ENCODE measurements at places on chromosomes 16 and 17.

- no peak for DNase-seq
Measured at GRCh38 chr17:27354491-27355081, 60.7 kb downstream of the WSB1 start.

DNA sequence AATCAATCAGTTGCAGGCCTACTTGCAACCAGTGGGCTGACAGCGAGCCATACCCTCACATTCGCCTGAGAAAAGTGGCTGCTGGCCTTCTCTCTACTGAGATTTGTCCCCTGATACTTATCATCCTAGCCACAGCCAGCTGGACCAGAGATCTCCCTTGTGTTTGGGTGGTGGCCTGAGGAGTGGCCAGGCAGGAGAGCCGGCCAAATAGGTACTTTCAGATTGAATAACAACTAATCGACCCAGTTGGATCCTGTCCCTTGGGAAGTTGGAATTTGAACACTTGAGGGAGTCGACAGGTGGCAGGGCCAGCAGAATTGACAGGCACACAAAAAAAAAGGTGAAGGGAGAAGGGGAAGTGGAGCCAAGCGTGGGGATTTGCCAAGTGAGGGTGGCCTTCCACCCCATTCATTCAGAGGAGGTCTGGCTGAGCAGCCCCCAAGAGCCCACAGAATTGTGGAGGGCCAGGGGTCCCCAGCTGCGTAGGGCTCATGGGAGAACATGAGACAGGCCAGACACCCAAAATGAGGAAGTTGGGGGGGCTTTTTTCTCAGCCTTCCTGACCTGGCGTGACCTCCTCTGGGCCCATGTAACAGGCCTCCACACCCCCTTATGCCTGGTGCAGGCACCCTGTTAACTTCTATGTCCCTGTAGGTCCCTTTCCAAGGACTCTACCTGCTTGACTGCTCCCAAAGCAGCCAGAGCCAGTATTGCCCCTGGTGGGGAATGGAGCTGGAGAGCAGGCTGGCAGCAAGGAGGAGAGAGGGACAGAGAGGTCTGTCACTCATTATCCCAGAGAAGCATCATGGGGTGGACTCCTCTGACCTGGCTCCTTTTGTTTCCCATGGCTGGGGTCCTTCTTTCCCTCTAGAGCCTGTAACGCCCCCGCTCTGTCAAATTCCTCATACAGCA is 2.9 kb upstream of the RANGRF start:
- DNase-seq = no peak

GRCh38 chr17:76160896-76161528 is 20.0 kb upstream of the FOXJ1 start:
- DNase-seq = no peak

DNA sequence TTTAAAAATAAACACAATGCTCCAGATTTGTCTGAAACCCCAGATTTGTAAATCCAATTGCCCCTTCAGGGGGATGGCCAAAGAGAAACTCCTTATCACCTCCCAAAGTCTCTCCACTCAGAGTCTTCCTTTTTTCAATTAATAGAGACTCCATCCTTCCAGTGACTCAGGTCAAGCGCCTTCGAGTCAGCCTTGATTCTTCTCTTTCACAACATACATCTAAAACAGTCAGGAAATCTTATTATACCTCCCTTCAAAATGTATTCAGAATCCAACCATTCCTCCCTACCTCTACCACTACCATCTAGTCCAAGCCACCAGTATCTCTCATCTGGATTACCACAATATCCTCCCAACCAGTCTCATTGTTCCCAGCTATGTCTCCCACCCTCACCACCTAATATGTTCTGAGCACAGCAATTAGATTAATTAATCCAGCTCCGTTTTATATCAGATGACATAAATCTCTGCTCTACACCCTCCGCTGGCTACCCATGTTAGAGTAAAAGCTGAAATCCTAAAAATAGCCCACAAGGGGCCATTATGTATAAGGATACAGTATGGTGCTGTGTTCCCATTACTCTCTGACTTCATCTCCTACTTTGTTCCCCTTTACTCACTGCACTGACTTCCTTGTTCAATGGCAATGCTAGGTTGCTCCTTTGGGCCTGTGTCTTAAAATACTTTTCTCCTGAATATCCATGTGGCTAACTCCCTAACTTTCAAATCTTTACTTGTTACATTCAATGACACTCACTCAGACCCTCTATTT is 11.8 kb downstream of the SIAH1 start:
- DNase-seq = no peak

DNA sequence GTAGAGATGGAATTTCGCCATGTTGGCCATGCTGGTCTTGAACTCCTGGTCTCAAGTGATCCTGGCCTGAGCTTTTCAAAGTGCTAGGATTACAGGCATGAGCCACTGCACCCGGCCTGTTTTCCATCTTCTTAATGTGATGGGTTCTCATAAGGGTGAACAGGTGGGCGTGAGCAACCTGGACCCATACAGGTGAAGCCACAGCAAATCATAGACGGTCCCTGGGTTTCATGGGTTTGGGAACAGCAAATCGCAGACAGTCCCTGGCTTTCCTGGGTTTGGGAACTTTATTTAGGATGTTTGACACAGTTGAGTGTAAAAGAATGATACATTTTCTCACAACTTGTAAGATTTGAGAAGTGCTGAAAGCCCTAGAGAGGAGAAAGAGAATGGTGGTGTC is 12.9 kb upstream of the MEIOB start:
- no peak for DNase-seq

GRCh38 chr16:2842340-2843000 is 12.4 kb downstream of the ZG16B start:
- no peak for DNase-seq

GRCh38 chr16:84999857-85000480 is 11.4 kb downstream of the ZDHHC7 start:
- no peak for DNase-seq

- DNase-seq = no peak
Measured at GRCh38 chr17:79960788-79961522, 74.7 kb downstream of the TBC1D16 start.

GRCh38 chr16:59111280-59111679 is 377.2 kb upstream of the GOT2 start:
- DNase-seq = no peak

- no peak for DNase-seq
Measured at GRCh38 chr16:27853651-27854050, 209.9 kb downstream of the GSG1L start.

- DNase-seq = no peak
Measured at GRCh38 chr17:17766077-17766743, 70.6 kb downstream of the SREBF1 start.

DNA sequence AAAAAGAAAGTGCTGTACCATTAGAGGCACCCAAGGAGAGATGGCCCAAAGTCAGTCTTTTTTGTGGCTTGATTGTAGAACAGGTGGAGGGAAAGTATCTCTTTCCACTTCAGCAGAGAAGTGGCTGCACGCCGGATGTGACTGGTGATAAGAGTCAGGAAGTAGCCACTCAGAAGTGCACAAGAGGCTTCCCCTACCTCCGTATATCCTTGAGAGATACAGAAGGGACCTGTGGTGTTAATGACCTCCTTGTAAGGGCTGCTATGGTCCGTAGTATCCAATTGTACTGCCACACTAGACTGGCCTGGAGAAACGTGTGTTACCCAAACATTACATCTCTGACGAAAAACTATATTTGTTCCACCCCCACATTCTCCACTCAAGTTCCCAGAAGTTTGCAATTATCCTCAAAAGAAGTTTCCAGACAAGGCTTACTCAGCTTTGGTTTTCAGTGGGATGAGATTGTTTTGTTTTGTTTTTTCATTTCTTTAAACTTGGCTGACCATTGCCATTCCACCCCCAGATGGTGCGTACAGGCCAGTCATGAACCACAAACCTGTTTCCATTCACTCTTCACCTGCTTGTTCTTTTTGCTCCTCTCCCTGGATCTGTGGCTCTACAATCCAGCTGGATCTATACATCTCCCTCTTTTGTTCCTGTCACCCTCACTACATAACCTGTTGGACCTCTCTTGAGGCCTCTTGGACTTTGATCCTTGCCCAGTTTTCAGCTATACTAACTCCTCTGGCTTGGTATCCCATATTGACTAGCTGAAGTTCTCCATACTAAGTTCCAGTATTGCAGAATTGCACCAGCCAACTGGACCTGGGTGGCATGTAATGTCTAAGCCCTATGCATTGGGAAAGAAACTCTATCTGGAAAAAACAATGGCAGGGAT is 20.7 kb upstream of the MED13 start:
- no peak for DNase-seq

DNA sequence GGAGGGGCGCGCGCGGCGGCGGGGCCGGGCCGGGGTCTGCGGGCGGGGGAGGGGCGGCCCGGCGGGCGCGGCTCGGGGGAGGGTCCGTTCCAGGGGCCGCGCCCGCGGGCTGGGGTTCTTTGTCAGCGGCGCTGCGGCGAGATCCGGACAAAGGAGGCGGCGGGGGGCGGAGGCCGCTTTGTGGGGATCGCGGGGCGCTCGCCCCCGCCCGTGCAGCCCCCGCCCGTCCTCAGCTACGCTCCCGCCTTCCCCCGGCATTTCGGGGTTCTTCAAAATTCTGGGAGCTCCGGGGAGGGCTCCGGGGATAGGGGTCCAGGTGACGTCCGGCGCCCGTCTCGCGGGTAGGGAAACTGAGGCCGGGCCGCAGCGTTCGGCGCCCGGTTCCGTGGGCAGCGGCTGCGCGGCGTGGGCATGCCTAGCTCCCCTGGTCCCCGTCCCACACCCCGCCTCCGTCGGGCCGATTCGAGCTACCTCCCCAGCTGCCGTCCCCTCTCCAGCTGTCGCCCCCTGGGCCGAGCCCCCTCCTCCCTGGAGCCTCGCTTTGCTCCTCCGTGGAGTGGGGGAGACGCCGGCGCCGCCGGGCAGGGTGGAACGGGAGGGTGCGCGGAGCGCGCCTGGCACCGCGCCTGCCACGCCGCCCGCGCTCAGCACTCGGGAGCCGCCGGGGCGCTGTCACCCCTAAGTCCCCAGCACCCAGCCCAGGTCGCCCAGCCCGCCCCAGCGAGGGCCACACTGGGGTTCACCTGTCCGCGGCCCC is 546 bp downstream of the SNN start:
- DNase-seq = no peak

- DNase-seq = no peak
Measured at GRCh38 chr16:52312716-52313115, 234.2 kb downstream of the TOX3 start.

DNA sequence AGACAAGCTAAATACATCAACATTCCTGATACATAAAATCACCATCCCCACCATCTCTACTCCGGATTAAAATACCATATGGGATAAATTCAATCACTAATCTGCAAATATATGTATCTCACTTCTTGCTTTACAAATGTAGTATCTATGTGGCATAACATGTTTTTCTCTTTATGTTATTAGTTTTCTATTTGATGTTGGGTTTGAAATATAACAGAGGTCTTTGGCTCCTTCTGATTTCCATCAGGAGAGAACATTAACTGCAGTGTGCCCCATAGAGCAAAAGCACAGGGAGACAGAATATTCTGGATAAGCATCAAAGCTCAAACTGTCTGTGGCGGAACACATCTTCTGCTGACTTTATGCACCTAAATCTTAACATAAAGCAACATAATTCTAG is 547.2 kb upstream of the CDH8 start:
- DNase-seq = no peak

- DNase-seq = no peak
Measured at GRCh38 chr17:62625870-62626200, 1.6 kb upstream of the MRC2 start.

GRCh38 chr17:75319904-75320691 is 30.9 kb upstream of the SLC25A19 start:
- no peak for DNase-seq

DNA sequence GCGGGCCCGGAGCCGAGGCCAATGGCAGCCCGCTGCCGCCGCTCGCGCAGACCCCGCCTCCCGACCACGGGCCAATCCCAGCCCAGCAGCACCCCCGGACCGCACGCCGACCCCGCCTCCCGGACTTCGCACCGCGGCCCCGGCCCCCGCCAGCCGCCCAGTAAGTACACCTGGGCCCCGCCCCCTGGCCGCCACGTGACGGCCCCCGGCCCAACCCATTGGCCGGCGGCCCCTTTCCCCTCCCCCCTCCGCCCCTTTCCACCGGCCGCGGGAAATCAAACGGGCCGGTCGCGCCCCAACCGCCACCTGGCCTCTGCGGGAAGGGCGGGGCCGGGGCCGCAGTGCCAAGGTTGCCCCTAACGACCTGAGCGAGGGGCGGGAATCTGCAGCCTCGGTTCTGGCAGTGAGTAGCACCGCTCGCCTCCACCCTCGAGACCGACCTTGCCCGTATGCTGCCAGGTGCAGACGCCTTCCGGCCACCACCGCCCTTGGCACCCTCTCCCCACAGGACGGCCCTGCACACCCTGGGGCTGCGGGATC is at the start of gene YBX2:
TSS of gene YBX2 (minus strand) at position 26 of the 540 bp plus-strand sequence. CDS start 139 bp downstream, outside the sequence.
- DNase-seq = peak; percentile 56

- DNase-seq = no peak
Measured at GRCh38 chr16:59190731-59191130, 456.6 kb upstream of the GOT2 start.

DNA sequence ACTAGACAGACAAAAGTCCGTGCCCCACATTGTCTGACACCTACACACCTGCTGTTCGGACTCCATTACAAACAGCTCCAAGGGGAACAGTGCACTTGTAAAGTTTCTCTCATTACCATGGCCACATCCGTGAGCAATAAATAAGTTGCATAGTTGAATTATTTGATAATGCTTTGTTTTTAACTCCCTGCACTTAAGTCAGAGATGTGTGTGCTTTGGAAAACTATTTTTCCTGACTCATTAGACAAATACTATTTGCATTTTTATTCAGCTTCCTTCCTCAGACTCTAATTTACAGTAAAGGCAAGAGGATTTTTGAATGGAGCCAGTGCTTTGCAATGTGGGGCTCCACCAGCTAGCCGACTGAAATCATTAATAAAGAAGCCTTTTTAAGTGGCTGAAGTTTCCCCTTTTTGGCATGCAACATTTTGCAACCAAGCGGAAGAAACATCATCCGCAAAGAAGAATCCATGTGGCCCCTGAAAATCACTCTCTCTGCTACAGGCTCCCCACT is 6.5 kb upstream of the CCL2 start:
- no peak for DNase-seq

GRCh38 chr16:53083119-53083518 is 28.3 kb downstream of the CHD9 start:
- no peak for DNase-seq

DNA sequence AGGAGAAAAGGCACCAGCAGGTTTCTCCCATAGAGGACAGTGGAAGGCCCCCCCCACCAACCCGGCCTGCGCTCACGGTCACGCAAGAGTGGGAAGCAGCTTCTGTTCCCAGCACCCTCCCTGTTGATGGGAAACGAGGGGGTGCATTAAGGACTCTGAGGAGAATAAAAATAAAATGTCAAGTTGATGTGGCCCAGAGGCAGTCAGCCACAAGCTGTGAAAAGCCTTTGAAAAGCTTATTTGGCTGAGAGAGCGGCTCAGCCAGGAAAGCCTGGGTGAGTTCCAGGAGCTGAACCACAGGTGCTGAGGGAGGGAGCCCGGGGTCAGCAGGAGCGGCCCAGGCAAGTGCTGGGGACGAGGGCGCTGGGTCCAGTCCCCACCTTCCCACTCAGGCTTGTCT is 26.9 kb upstream of the SPATA32 start:
- peak; percentile 85 for DNase-seq

- no peak for DNase-seq
Measured at GRCh38 chr16:17323171-17323570, 147.6 kb downstream of the XYLT1 start.

GRCh38 chr17:17348872-17349723 is 45.9 kb downstream of the NT5M start:
- no peak for DNase-seq

GRCh38 chr17:21573961-21574610 is 118.2 kb upstream of the KCNJ18 start:
- DNase-seq = peak; percentile 44

Measured in NCI-H1092 (cell line).